ENCODE measurements at places on chromosomes 2 and 18.

- DNase-seq: no peak
Measured at GRCh38 chr2:47058003-47058931, 96.8 kb downstream of the STPG4 start.

DNA sequence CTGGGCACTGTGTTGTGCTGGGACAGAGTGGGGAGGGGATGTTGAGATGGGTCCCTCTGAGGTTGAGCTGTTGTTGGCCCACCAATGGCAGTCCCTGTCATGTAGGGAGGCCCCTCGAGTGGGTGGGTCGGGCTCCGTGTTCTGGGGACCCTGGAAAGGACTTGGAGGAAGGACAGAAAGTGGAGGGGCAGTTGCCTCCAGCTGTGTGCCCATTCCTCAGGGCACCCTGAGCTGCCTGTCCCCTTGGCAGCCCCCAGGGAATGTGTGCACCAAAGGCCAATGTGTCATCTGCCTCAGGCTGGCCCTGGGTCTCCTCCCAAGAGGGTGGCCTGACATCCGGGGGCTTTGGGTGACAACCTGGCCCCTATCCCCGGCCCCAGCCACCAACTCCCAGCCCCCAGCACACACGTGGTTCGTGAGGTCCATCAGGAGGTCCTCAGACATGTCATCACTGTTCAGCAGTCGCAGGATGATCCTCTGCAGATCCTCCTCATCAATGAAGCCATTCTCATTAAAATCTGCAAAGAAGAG lies 57.7 kb downstream of the CIB4 start:
- DNase-seq: no peak

GRCh38 chr2:43100883-43101662 lies 125.3 kb downstream of the ZFP36L2 start:
- DNase-seq: no peak

DNA sequence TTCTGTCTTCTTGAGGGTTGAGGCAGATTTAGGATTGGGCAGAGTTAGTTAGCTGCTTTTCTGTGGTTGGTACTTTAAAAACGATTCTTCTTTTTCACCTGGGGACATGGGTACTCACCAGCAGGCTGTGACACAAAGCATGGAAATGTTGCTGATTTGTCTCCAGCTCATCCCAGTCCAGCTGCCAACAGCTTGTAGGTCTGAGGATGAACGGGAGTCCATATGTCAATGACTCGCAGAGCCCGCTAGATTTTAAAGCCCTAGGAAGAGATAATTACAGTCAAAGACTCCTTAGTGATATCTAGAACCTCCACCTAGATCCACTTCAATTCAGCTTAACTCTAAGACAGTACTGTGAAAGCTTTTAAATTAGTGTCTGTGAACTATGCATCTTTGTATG lies 20.8 kb downstream of the DOK1 start:
- no peak for DNase-seq

- no peak for DNase-seq
Measured at GRCh38 chr2:64982311-64982857, 6.8 kb upstream of the SLC1A4 start.

GRCh38 chr2:15299904-15300520 lies 261.1 kb downstream of the NBAS start:
- no peak for DNase-seq

DNA sequence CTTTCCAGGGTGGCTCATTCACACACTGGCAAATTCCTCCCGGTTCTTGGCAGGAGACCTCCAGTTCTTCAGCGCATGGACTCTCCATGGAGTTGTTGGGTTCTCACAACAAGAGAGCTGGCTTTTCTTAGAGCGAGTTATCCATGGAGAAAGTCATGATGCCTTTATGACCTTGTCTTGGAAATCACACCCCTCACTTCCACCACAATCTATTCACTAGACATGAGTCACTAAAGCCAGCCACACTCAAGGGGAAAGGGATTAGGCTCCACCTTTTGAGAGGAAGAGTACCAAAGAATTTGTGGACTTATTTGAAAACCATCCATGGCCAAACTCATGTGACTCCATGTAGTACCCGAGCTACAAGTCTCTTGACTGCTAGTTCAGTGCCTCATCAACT lies 160.5 kb downstream of the SETBP1 start:
- DNase-seq: no peak

DNA sequence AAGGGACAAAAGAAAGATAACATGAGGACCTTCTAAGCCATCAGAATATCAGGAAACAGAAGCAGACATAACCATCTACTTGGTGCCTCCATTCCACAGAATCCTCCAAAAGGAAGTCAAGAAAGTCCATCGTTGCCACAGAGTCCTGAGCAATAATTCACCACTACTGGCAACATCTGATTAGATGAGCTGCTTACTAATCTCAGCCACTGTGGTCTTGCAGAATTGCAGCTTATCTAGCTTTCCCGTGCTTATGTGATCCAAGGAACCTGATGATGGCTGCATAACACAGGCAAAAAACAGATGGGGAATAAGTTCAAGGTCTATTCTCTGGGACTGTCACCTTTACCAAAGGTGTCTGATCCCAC lies 278.5 kb downstream of the AFF3 start:
- no peak for DNase-seq

DNA sequence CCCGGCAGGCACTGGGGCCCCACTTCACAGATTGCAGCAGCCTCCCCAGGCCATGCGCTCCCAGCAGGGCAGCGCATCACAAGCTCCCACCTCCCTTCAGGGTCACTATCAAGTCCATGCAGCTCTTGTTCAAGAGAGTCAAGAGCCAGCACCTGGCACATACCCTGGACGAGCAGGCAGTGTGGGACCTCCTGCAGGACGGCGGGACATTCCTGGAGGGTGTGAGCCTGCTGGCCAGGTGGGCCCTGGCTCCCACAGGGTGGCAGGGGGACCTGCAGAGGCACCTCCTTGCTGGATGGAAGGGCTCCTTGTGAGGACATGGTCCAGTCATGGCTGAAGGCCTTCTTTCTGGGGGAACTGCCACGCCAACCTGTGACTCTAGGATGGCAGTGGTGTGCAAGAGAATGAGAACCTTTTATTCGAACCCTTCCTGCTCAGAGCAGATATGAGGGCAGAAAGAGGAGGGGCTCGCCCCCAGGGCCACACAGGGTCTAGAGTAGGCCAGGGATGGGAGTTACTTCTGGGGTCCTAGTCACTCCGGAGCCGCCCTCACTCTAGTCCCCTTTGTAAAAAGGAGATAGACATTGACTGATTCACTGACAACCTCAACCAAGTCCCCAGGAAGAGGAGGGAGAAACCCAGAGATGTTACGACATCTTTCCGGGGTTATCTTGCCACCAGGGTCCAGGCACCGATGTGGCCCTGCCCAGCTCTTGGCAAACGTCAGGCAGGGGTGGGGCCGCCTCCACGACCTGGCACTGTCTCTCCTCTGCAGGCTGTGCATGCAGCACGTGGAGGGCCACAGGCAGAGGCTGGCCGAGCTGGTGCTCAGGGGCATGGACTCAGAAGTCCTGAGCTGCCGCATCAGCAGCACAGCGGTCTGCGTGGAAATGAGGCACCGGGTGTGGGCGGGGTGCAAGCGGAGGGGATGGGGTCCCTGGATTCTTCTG lies 31.3 kb downstream of the HJURP start:
- DNase-seq: no peak

DNA sequence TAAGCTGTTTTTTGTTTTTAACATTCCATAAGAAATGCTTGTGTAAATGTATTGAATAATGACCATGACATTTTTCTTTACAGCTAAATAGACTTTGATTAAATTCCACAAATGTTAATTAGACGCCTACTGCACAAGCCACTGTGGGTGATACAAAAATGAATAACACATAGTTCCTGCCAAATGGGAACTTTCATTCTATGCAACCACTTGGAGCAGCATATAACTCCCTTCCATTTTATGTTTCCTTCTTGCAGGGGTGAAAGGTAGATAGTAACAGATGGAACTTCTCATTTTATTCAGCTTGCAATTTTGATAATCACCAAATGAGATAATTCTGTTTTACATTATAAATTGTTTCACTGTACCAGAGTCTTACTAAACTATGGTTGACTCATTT lies 70.0 kb upstream of the THUMPD2 start:
- DNase-seq: no peak

- no peak for DNase-seq
Measured at GRCh38 chr2:201408931-201409330, 42.3 kb downstream of the TRAK2 start.

DNA sequence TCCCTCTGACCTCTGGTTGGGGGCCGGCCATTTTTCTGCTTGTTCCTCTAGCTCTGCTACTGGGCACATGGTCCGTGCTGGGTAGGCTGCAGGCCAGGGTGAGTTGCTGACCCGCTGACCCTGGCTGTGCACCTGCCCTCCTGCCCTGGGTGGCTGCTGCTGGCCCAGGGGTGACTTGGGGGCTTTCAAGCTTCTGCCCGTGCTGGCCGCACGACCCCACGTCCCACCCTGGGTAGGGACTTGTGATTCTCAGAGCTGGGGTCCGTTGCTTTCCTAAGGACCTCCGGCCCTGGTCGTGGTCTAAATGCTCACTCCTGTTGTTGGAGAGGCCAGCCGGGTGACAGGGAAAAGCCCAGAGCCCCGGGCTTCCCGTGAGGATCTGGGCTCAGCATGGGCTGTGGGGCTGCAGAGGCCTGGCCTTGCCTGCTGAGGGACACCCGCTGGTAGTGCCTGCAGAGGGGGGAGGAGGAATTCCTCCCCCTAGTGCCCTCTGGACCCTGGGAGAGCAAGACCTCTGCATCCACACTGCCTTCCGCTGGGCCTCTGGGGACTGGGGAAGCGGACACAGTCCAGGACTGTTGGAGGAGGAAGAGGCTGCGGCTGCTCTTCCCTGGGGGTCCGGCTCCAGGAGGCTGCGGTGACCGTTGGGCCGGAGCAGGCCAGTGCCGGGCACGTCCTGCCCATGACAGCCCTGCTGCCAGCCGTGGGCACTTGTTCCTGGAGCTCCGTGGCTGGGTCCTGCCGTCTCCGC lies 6.3 kb upstream of the GAL3ST2 start:
- DNase-seq: peak; percentile 79

DNA sequence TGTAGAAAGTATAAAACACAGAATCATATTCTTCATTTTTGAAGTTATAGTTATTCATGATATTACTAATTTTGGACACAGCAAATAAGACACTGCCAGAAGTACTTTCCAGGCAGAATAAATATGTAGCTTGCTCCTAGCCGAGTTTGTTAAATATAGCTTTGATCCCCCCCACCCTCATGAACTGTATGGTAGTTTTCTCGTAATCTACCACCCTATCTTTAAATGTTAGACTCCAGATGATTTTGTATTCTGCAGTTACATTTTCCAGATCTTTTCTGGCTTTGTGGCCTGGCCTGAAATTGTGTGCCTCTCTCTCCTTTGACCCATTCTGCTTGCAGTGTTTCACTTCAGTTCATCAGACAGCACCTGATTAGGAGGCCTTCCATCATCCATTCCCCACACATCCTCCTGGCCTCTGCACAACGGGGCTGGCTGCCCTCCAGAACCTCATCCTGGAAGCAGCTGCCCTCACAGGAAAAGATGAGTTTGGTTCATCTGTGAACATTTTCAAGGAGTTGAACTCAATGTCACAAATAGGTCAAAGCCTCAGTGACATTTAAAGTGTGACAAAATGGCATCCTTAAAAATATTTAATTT lies 4.7 kb upstream of the KCNJ3 start:
- no peak for DNase-seq

DNA sequence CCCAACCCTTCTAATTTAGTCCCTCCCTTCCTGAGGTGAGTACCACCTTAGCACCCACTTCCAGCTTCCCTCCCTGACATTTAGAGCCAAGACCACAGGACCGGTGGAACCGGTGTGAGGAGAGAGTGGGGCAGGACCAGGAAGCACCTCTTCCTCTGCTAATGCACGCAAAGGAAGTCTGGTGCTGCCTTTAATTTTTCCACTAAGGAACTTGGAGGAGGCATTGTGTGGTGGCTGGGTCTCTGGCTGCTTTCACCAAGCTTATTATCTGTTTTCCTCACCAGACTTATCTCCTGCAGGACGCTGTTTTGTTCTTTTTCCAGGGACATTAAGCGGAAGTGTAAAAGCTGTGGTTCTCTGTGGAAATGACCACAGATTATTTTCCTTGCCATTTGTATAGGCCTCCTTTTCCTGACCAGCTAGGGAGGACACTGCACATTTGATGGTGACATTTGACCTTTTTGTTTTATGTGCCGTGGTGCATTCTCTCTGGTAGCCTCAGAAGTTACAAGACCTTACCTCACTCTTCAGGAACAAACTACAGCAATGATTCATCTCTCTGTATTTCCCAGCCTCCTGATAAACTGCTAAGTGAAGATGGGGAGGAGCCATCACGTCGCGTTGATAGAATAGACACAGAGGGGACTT lies 39.8 kb upstream of the SPTBN1 start:
- no peak for DNase-seq

- DNase-seq: no peak
Measured at GRCh38 chr2:1077911-1078310, 127.3 kb downstream of the SNTG2 start.

DNA sequence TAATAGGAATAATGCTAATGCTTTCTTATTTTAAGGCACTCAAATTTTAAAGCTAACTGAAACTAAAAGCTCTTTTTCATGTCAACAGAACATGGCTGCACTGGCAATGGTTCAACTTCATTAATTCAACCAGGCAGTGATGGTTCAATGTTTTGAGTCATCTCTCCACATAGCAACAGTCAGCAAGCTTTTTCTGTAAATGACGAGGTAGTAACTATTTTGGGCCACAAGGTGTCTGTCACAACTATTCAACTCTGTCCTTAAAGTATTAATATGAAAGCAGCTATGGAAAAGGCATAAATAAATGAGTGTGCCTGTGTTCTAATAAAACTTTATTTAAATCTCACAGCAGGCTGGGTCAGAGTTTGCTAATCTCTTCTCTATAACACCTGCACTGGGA lies 1425.6 kb upstream of the PIK3C3 start:
- DNase-seq: no peak

GRCh38 chr2:223219872-223220657 lies 168.1 kb downstream of the KCNE4 start:
- no peak for DNase-seq

DNA sequence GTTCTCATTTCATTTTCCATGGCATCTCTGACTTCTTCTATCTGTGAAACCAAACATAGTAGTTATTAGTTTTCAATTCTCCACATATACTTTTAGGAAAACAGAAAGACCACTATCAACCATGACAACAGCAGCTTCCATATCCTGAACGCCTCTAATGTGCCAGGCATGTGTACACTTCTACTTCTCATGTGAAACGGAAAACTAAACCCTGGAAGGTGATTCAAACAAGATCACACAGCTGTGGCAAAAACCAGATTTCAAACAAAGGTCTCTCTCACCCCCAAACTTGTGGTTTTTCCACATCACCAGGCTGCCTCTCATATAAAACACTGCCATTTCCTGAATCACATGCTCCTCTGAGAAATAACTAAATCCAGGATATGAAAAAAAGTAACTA lies 41.8 kb downstream of the PTCD3 start:
- DNase-seq: no peak

GRCh38 chr2:172571245-172571644 lies 15.4 kb downstream of the PDK1 start:
- DNase-seq: no peak

- peak; percentile 64 for DNase-seq
Measured at GRCh38 chr2:499726-500125, 177.5 kb downstream of the TMEM18 start.

GRCh38 chr2:55718165-55719008 lies 24.7 kb upstream of the PNPT1 start:
- DNase-seq: no peak

Data from vagina (tissue), 2 donors.